ENCODE measurements at places on chromosomes 11 and 22.

- DNase-seq: no peak
Measured at GRCh38 chr11:72833811-72834493, 19.7 kb downstream of the ATG16L2 start.

DNA sequence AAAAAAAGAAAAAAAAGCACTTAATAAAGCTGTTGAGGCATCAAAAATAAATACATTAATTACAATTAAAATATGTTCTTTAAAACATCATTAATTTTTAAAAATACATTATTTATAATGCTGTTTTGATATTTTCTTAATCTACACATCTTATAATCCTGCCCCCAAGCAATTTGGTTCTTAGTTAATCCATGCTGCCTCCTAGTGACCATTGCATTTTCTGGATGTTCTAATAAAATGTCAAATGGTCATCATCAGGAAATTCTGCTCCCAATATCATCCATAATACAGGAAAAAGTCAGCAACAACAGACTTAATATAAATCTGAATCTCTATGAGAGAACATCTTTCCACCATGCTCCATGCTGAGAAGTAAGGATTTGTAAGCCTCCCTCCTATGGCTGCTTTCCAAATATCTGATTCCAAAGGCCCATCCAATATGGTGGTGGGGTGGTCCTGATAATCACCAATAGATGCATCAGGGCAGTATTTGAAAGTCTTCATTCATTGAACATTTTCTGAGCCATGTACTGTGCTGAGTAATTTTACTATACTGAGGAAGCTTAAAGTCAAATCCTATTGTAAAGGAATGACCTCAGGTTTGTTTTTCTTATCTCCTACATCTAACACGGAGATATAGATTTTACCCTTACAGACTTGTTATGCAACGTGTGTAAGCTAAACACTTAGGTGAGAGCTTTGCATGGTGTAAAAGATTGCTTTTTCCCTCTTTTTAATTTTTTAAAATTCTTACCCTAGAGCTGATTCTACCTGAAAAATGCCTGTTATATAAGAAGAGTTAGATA is 124.7 kb upstream of the BMAL1 start:
- no peak for DNase-seq

DNA sequence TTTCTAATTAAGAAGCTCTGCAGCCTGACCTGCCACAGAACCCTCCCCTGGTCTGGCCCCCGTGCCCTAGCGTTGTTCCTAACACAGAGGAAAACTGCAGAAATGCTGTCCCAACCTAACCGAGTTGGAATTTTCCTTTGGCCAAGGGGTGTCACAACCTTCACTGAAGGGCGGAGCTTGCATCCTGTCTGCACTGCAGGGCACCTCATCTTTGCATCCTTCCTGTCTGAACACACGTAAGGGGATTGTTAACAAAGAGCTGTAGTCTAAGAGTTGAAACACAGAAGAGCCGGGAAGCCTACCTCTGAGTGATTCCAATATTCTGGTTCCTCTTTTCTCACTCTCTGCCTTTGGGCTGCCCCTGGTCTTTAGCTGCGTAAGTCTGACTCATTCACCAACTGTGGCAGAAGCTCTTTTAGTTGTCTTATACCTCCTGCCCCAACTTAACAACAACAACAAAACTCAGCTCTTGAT is 1.6 kb downstream of the DIXDC1 start:
- DNase-seq: no peak

DNA sequence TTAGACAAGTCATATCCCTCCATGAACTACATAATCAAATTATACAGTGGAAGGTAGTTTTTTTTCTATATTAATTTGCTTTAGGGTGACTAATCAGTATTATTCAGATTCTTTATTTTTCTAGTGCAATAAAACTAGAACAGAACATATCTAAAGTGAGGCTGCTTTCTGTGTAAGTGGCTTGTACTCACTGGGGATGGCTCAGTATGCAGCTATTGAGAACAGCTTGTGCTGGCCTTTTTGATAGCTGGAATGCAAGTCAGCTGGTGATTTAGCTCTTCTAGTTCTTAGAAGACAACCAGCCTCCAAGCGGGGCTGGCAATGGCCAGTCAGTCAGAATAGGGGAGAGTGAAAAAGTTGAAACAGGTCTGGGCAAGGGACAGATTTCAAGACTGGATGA is 119.4 kb downstream of the BLID start:
- DNase-seq: no peak

- DNase-seq: no peak
Measured at GRCh38 chr11:107830915-107831540, 27.6 kb downstream of the SLC35F2 start.

DNA sequence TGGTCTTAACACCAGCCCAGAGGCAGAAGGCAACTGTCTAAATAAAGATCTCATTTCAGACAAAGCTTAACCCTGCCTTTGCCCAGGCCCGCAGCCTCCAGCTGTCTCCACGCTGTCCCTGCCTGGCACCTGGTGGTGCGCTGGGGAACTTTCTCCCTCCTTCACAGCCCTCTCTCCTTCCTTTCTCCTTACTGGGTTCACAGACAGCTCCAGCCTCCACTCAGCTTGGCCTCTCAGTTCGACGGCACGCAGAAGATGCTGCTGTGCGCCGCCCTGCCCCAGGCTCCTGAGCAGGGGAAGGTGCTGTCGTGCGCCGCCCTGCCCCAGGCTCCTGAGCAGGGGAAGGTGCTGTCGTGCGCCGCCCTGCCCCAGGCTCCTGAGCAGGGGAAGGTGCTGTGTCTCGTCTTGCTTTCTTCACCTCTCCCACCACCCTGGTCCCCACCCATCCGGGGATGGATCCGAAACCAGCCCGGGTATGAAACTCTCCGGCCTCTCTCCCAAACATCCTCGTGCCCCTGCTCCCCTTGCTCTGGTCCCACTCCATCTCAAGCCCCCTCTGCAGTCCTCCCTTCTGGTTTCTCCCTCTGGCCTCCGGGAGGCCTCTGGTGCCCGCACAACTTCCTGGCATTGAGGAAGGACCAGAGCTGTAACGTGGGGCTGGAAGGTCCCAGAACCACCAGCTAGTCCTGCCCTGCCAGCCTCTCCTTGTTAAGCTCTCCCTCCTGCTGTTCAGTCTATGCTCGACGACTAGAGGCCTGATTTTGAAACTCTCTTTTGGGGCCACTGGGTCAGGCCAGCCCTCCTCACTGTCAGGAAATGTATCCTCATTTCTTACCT is 22.9 kb upstream of the JAM3 start:
- DNase-seq: peak; percentile 45

DNA sequence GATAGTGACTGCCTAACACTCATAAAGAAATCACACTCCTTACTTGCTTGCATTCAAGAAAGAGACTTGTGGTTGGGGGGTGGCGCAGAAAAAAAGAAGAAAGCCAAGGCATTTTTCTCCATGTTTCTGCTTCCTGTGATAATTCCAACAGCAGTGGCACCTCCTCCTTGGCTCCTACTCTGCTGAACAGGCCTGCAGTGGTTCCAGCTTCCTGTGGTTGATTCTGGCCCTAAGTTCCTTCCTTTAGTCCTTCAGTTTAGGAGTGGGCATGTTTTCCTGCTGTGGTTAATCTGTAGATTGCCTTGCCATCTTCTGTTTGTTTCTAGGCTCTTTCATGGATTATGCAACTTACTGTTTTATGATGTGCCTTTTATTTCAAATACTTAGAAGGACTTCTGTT is 940.4 kb downstream of the DLG2 start:
- no peak for DNase-seq

GRCh38 chr11:57424792-57425564 is 1.9 kb downstream of the SLC43A3 start:
- DNase-seq: no peak

DNA sequence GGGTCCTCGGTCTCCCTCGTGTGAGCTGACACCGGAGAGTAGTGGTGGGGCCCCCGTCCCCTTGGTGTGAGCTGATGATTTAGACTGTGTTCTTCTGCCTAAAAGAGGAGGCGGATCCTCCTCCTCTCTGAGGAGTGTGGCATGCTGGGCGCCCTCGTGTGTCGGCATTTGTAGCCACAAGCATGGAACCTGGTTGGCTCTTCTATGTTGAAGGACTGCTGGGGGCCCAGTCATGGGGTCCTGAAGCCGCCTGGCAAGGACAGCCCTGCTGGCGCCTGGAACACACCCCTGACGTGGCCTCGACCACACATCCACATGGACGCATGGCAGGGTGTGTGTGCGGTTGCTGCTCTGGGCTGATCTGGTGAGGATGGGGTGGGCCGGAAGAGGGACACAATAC is 50.2 kb downstream of the AP2A2 start:
- no peak for DNase-seq

DNA sequence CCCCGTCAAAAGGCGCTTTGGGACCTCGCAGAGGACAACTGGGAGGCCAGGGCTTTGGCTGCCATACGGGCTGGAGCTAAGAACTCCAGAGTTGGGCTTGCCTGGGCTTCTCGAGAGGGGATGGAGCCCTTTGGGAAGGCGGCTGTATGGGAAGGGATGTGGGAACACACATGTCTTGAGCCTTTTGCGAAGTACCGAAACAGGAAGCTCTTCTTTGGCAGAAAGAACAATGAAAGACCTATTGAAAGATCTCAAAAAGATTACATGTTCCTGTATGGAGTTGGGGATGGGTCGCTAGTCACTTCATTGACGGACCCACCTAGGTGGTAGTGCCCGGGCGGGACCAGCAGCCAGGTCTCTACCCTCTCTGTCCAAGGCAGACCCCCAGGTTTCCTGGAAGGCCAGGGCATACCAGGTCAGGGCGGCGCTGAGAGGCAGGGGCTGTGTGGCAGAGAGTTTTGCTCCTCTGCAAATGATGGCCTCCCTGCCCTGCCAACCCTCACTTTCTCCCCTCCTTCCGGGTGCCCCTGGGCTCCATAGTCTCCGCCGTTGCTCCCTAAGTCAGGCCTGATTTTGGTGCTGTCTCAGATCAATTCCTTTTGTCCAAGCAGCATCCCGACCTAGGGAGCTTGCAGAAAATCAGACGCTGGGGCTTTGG is 1.0 kb downstream of the ST14 start:
- DNase-seq: no peak

DNA sequence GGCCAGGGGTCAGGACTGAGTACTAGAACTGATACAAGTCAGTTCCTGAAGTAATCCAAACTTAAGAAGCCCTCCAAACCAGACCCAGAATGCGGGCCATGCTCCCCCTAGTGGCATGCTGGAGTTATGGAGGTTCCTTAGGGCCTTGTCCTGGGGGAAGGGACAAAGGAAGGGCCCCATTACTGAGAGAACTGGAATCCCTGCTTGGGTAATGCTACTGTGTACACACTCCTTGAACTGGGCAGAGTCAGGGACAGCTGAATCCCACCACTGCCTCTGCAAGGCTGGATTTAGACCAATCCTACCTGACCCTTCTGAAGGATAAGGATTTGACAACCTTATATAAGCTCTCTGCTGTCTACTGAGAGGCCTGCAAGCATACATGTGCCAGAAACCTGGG is 97.3 kb upstream of the AKIP1 start:
- DNase-seq: no peak

DNA sequence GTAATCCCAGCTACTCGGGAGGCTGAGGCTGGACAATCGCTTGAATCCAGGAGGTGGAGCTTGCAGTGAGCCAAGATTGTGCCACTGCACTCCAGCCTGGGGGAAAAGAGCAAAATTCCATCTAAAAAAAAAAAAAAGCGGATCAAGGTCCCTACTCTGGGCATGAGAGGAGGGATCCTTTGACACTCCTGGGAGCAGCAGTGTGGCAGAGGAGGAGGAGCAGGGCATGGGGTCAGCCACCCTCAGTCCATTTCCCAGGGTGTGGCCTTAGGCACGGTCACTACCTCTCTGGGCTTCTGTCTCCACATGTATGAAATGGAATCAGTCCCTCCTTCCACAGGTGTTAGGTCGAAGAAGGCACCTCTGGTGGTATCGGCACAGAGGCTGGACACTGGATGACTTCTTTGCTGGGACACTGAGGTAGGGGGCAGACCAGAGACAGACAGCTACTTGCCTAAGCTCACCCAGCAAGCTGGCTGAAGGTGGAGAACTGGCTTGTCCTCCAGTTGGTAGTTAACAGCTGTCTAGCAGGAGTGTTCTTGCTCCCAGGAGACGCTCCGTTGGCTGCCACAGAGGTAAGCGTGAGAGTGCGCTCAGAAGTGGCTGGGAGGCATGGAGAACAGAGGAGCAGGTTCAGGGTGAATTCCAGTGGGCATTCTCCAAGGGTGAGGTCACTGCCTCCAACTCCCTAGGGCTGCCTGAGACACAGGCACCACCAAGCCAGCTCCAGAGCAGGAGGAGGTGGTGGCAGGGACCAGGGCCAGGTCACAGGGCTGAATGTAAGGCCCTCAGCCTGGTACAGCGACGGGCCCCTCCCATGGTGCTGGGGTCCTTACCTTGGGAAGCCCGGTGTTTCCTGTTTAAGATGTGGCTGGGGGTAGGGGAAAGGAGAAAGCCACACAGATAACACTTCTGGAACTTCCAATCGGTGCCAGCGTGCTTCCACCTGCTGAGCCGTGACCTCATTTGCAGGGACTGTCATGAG is 19.5 kb downstream of the TXN2 start:
- DNase-seq: peak; percentile 56

DNA sequence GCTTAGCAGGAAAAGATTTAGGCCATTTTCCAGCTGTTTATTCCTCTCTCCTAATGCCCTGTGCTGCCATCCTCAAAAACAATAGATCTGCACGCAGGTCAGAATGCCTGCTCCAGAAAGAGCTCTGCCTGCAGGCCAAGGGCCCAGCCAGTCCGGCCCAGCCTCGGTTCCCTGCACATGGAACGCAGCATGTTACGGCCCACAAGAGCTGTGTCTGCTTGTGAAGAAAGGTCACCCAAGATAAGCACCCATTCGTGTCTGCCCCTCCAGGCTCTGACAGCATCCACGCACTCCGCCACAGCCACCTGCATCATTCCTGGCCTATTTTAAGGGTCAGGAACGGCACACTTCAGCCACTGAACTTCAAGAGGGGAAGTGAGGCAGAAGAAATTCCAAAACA is 152.2 kb downstream of the SPATA19 start:
- DNase-seq: no peak

DNA sequence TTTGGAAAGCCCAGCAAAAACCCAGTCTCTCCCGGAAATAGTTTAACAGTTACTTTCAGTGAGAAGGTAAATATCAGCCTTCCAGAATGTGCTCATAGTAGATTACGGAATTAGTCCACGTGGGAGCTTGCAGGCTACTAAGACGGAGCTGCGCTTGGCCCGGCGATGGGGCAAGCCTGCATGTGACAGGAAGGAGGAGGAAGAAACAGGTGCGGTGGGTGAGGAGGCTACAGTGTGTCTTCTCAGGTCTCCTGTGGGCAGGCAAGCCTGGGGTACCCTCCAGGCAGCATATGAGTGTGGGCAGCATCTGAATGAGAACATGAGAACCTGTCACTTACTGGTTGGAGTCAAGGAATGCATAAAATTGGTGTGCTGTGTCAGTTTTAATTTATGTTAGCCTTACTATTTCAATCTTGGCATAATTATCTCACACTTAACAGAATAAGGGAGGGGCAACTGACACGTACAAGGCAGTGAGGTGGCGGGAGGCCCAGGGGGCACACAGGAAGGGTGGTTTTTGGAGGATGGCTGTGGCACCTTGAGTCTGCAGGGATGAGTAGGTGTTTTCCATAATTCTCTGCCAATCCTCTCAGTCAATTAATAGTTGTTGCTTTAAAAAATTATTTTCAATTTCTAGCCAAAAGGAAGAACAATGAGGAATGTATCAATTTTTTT is 35.7 kb downstream of the CLMP start:
- DNase-seq: no peak

All from NCI-H187 treated with DMSO at 0.1 percent for 48 hours (cell line).